ENCODE measurements at places on chromosomes 11 and 22. TPM values are rescaled to one million over a fixed set of nuclear protein-coding genes. Genes with fewer than 3 reads are reported as not detected.

DNA sequence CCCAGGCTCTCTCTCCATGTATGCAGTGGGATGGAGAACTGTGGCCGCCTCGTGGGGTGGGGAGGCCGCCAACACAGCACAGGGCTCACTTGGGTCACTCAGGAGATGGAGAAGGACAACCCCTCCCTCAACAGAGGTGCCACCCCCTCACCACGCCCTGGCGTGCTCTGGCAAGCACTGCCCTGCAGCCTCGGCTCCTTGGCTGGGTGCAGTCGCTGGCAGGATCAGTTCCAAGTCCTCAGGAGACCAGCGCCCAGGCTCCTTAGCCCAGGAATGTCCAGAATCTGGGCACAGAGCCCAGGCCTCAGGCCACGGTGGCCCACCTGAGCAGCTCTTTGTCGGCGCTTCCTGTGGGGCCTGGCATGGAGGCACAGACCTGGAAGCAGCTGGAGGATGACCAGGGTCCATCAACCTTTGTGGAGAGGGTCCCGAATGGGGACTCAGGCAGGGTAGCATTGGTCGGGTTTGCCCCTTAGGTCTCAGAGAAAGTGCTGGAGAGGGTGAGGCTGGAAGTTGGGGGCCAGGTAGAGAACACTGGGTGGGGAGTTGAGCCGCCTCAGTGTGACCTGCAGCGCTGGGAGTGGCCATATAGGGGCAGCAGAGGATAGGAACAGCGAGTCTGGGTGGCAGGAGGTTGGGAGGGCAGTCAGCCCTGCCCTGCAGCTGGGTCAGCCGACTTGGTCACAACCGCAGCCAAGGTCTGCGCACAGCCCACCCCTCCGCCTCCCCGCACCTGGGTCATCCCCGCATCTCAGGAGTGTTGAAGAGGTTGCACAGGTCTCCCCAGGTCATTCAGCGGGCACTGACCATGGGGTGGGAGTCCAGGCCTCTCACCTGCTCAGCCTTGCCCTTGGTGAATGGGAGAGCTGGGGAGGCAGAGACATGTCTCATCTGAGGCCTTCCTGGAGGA lies 8.2 kb downstream of the SUSD2 start:
- H3K4me1 ChIP-seq, result no peaks in the 10 kb centered on the region
- H3K27me3 ChIP-seq, result no peaks in the 10 kb centered on the region
- H3K36me3 ChIP-seq, result no peaks in the 10 kb centered on the region
- H3K27ac ChIP-seq, result no peak overlapping the region

DNA sequence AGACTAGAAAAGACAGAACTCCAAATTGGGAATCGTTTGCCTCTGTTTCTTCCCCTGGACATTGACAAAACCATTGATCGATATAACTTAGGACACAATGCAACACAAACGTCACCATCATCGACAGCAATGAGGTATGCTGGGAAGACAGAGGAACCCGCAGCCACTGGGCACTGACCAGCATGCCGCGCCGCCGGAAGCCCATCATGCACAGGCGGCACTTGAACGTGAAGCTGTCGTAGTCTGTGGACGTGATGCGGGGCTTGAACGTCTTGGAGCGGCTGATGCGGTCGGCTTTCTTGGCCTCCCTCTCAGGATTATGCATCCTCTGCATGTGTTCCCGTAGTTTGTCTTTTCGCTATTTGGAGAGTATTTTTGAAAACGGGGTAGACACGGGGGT lies 23.0 kb upstream of the NFRKB start:
- H3K4me1 ChIP-seq, result no peaks in the 10 kb centered on the region
- DNase-seq, result no peak
- H3K27ac ChIP-seq, result no peak overlapping the region
- H3K4me3 ChIP-seq, result no peak overlapping the region

DNA sequence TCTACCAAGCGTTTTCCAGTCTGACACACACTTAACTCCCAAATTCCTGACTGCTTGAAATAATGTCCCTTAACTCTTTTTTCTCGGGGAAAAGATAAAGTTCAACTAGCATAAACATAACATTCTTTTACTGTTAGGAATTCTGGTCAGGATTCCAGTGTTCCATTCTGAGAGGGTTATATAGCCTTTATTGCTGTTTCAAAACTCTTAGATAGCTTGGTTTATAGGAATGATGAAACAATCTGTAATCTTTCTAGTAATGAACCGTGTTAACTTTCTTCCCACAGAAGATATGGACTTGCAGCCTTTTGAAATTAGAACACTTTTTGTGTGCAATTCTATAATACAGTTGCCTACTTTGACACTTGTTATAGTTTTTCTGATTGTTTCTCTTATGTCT lies 8.6 kb downstream of the REXO2 start:
- H3K4me3 ChIP-seq, result no peak overlapping the region
- H3K27me3 ChIP-seq, result no peaks in the 10 kb centered on the region
- peak overlapping the region; percentile 9 for H3K27ac ChIP-seq

DNA sequence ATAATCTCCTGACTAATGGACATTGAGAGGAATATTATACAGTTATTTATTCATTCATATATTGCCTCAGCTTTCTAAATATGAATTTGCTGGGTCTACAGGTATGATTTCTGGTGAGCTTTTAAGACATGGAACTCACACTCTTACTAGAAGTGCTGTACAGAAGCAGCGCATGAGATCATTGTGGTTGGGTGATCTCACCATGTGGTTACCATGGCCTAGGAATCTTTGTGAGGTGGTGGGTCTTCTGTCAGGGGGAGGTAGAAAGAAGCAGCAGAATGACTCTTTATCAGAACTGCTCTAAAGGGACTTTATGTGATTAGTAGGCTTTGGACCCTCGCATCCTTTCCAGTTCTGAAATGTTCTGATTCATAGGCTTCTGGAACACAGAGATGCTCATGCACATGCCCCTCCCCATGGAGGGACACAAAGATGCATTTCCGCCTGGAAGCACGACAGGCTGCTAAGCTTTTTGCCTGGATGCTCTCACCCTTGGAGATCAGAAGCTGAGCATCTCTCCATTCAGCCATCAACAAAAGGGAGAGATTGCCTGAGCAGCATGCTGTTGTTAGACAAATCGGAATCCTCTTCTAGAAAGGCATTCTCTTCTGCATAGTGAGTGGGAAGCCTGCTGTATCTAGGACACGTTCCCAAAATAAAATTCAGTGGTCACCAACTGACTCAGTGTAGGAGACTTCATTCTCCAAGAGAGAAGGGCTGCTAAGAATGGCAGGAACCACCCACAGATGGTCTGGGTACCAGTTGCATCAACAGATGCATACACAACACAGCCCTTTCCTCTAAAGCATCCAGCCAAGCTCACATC lies 51.3 kb downstream of the KIRREL3 start:
- H3K4me3 ChIP-seq, result no peak overlapping the region
- H3K36me3 ChIP-seq, result no peaks in the 10 kb centered on the region
- H3K27me3 ChIP-seq, result no peaks in the 10 kb centered on the region
- no peak overlapping the region for H3K27ac ChIP-seq
- no peak for DNase-seq

- no peak overlapping the region for H3K4me3 ChIP-seq
- no peaks in the 10 kb centered on the region for H3K4me1 ChIP-seq
- H3K36me3 ChIP-seq, result no peaks in the 10 kb centered on the region
- no peak overlapping the region for H3K27ac ChIP-seq
Measured at GRCh38 chr11:7098235-7098832, 9.5 kb downstream of the RBMXL2 start.

DNA sequence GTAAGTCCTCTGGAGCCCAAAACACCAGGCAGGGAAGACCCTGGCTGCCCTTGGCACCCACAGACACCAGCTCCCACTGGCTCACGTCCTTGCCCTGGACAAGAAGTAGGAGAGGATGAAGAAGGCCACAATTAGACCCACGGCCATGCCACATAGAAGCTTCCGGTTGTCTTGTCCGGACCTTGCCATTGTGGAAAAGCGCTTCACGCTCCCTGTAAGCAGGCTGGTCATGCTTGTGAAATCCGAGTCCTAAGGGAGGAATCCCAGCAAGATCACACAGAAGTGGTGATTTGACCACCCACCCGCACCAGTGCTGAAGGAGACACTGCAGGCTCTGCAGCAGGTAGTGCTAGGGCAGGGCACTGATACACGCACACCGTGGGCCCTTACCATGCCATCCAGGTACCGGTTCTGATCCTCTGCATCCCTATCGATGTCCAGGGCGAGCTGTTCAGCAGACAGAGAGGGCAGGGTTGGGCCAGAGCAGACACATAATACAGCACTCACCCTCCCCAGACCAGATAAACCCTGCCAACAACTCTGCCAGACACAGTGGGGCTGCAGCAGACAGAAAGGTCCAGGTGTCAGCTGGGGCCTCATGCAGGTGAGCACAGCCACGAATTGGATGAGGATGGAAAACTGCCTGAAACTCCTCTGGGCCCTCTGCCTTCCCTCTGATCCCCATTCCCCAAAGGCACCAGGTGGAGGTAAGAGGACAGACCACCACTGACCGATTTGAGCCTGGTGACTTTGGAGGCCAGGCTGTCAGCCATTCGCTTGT lies 1.8 kb downstream of the BET1L start:
- H3K36me3 ChIP-seq, result no peaks in the 10 kb centered on the region
- DNase-seq, result no peak
- no peak overlapping the region for H3K27ac ChIP-seq
- H3K4me1 ChIP-seq, result peaks cover 12% of the 10 kb centered on the region

GRCh38 chr11:111230122-111230465 lies 15.4 kb upstream of the POU2AF2 start:
- H3K36me3 ChIP-seq, result no peaks in the 10 kb centered on the region
- H3K27ac ChIP-seq, result no peak overlapping the region
- no peaks in the 10 kb centered on the region for H3K27me3 ChIP-seq
- H3K4me3 ChIP-seq, result no peak overlapping the region
- no peaks in the 10 kb centered on the region for H3K4me1 ChIP-seq

DNA sequence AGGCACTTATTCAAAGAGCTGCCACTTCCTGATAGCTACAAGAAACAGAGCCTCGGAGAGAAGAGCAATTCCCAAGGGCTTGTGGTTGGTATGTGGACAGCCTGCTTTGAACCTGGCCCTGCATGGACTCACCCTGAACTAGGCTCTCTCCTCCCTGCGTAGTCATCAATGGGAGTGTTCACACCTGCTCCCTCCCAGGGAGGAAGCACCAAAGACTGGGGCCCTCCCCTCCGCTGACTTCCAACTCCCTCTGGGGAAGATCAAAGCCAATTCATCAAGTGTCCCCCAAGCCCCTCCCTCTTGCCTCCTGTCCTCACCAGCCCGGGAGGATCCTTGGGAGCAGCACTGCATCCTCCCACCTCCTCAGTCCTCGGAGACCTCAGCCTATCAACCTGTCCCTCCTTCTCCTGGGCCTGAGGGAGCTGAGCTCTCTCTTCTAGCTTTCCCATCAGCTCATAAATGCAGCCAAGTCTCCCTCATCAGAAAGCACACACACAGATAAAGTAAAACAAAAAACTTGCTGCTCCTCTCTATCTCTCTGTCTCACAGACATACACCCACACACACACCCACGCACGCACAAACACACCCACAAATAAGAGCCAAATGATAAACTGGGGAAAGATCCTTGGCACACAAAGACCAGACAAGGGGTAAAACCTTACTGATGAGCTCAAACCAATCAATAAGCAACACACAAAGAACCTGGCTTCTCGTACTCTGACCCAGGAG lies 3.3 kb downstream of the A4GALT start:
- H3K4me3 ChIP-seq, result 0 out of 2 replicates have a peak overlapping the region, but pooled peaks have one; percentile 21
- H3K4me1 ChIP-seq, result peaks cover 30% of the 10 kb centered on the region
- peak overlapping the region; percentile 59 for H3K27ac ChIP-seq
- no peaks in the 10 kb centered on the region for H3K36me3 ChIP-seq
- H3K27me3 ChIP-seq, result peaks cover 26% of the 10 kb centered on the region

CHADL gene
- total RNA-seq, result 1.6 TPM

MS4A14 gene
- total RNA-seq, result not detected

TMPRSS4 gene
- 0.04 TPM for total RNA-seq

MPZL2 gene
- total RNA-seq, result 4.2 TPM

KDM2A gene
- 38.0 TPM for total RNA-seq
